SJCRH30 (cell line): ENCODE measurements at places on chromosomes 3 and 15.

DNA sequence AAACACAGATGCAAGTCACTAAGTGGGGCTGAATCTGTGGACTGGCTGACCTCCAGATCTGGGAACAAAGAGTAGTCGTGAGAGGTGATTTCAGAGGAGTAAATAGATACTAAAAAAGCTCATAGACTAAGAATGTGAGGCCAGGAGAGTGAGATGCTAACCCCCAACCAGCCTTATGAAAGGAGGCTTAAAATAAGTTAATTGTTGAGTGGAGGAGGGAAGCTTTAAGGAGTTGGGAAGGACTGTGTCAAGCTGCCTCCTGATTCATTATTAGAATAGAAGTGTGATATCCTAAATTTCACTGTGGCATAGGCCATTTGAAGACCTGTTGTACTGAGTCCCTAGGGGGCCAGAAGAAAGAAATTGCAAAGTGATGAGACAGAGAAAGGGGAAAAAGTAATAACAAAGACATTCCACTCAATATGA is 107.6 kb downstream of the RBPMS2 start:
- no peak for DNase-seq

DNA sequence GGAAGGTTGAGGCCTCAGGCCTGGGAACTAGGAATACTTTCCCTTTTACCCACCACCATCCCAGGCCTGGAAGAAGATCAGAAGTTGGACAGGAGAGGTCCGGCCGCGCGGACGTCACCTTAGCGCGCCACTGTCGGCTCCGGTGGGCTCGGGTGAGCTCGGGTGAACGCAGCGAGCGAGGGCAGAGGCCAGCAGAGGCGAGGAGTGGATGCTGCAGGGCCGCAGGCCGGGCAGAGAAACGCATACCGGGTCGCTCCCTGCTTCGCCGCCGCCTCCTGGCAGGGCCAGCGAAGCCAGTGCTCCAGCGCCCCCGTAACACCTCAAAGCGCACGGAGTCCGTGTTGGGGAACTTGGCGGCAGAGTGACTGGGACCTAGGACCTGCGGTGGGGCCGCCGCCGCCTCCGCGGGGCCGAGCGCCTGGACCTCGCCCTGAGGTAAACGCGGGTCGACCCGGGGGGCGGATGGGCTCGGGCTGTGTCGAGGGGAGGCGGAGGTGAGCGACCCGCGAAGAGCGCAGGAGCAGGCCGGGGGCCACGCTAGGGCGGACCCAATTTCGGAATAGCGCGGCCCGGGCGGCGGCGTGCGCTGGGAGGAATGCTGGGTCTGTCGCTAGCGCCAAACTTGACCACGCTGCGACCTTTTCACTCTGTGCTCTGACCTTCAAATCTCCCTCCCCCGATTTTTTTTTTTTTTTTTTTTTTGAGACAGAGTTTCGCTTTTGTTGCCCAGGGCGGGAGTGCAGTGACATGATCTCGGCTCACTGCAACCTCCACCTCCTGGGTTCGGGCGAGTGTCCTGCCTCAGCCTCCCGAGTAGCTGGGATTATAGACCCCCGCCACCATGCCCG is 1.6 kb downstream of the CYP11A1 start:
- DNase-seq, result no peak

DNA sequence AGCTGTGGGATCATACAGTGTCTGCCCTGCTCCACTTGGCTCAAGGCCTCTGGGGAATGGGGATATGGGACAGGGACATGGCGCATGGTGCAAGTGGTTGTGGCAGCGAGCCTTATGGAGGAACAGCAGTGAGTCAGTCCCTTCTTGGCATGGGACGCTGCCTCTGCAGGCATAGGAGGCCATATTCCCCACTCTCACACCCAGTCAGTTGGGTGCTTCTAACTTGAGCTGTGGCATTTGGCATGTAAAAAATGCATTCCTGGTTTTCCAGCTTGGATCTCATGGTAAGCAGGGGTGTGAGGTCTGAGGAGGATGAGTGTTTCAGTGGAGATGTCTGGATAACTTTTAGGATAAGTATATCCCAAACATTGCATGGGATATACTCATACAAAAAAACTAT is 31.6 kb upstream of the UBE2Q2 start:
- no peak for DNase-seq

DNA sequence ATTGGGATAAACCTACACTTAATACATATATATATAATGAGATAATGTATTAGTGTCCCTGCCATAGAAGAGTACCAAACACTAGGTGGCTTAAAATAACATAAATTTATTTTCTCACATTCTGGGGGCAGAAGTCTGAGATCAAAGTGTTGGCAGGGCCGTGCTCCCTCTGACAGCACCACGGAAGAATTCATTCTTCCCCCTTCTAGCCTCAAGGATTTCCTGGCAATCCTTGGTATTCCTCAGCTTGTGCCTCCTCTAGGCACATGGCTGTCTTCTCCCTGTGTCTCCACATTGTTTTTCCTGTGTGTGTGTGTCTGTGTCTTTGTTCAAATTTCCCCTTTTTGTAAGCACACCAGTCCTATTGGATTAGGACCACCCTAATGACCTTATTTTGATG is 115.2 kb upstream of the AGBL1 start:
- no peak for DNase-seq

- DNase-seq, result peak; percentile 51
Measured at GRCh38 chr3:170689893-170690660, 104.2 kb upstream of the SLC7A14 start.

- DNase-seq, result peak; percentile 51
Measured at GRCh38 chr15:74141591-74141990, 11.2 kb downstream of the ISLR2 start.

DNA sequence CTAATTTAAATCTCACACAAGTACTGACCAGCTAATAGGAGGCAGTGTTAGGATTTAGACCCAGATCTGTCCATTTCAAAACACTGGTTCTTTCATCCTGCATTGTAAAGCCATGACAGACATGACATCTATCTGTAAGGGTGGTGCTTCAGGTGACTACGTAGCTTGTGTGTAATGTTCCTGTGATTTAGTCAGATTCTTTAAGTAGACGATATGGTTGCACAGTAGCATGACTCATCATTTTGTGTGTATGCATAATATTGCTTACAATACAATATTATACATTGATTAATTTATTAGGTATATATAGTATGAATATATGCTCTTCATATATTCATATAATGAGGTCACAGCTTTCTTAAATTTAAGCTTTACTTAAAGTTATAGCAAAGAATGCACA is 628.5 kb downstream of the GRM7 start:
- DNase-seq, result no peak

GRCh38 chr3:7340795-7341194 is 479.9 kb downstream of the GRM7 start:
- no peak for DNase-seq

DNA sequence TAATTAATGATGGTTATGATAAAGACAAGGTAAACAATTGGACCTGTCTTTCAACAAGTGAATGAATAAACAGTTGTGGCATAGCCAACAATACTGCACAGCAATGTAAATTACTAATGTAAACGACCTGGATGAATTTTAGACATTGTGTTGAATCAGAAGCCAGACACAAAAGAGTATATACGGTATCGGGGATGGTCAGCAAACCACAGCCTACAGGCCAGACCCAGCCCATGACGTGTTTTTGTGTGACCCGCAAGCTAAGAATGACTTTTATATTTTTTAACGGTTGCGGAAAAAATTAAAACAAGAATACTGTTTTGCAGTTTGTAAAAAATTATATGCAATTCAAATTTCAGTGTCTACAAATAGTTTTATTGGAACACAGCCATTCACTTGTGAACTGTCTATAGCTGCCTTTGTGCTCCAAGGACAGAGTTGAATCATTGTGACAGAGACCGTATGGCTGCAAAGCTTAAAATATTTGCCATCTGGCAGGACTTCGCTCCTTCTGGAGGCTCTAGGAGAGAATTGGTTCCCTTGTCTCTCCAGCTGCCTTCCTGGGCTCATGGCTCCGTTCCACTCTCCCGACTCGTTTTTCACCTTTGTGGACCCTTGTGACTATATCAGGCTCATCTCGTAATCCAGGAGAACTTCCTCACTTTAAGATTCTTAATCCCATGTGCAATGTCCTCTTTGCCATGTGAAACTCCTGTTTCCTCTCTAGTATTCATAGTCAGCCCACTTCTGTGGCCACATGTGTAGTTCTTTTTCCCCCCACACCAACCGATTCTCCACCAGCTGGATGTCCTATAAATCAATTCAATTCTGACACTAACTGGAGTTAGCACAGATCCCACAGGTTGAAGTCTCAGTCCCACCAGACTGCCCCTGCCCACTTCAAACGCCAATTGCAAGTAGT is 72.7 kb downstream of the CMTM8 start:
- no peak for DNase-seq

- DNase-seq, result no peak
Measured at GRCh38 chr15:32643907-32644445, 2.5 kb downstream of the SCG5 start.

- DNase-seq, result peak; percentile 46
Measured at GRCh38 chr15:60793656-60794055, 314.7 kb upstream of the ICE2 start.

DNA sequence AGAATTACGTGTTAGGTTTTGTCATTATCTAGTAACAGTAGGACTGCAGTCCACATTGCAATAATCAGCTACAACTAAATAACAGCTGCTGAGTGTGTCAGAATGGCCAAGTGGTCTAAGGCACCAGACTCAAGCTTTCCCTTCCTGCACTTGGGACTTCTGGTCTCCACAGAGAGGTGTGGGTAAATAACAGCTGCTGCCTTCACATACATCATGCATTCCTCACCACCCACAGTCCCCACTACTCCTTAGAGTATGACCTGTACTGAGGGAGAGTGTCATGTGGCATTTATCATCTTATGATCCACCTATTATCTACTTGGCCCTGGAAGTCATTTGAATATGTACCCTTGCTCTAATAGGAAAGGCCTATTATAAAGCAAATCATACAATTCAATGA is 22.2 kb upstream of the ZMAT3 start:
- peak; percentile 90 for DNase-seq

GRCh38 chr3:119357190-119357589 is 63.0 kb downstream of the ARHGAP31 start:
- DNase-seq, result no peak

DNA sequence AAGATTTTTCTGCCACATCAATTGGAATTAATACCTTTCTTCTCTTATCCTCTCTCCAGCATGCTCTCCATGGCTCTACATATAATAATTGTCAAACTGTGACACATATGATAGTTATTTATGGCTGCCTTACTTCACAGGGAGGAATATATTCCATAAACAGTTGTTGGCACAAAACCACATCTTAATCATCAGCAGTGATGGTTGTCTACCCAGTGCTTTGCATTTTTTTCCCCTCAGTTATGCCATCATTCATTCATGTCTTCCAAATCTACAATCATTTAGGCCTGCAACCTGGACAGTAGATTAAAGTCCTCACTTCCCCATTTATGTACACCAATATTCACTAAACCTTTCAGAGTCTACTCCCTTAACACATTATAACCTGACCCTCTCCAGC is 107.7 kb downstream of the THRB start:
- DNase-seq, result no peak

DNA sequence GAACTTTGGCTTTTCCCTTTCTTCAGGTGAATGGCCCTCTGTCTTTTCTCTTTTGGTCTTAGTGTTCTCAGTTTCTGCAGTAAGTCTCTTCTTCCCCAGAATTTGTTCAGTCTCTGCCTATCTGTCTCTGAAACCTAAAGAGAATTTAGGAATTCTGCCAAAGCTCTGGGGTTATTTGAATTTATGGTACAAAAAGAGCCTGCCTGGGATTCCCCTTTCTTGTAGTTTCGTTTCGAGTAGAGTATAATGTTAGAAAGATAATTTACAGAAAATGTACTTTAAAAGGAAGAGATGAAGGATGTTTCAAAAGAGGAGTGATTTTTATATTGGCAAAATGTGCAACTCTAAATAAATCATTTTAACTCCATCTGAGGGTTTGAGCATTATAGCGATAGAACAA is 247.4 kb upstream of the SATB1 start:
- DNase-seq, result no peak

GRCh38 chr3:152960684-152961083 is 125.8 kb downstream of the P2RY1 start:
- DNase-seq, result no peak

DNA sequence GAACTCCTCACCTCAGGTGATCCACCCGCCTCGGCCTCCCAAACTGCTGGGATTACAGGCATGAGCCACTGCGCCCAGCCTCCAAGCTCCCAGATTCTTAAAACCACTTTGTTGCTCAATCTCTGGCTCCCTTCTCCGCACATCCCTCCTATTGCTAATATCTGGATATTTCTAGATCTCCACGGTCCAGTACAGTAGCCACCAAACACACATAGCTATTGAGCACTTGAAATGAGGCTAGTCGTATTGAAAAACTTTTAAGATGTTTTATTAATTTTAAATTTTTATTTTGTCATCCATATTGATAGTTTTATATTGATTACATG is 44.3 kb downstream of the SLC28A1 start:
- DNase-seq, result no peak

DNA sequence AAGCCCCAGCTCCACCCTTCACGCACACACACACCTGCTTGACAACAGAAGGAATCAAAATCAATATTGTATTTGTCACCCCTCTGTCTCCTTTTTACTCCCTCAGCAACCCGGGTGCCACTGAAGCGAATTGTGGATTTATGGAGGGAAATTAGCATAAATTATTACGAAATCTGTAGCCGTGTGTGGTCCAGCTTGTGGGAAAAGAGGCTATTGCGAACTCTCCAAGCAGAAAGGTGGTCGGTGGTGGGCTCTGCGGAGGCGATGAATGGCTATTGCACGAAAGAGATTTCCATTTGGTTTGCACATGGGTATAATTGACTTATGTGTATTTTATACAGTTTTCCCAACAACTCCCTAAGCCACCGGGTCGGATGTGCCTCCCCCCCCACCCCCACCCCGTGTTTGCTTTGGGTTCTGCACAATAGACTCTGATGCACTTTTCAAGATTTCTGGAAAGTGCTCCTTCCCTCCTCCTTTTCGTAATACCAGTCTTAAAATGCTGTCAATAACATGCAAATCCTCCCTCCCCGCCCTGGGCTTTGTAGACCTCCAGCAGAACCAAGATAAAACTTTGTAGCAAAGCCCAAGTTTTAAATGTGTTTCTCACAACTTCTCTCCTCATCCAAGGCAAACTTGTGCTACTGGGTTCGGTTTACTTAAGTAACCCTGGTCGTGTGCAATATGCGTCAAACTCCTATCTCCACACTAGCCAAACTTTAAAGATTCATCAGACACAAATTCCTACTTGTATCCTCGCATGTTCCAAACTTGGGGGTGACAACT is 3.1 kb upstream of the FOXB1 start:
- no peak for DNase-seq

- no peak for DNase-seq
Measured at GRCh38 chr3:194120789-194121770, 14.9 kb upstream of the HES1 start.

- no peak for DNase-seq
Measured at GRCh38 chr3:48398701-48399386, 26.8 kb downstream of the FBXW12 start.

DNA sequence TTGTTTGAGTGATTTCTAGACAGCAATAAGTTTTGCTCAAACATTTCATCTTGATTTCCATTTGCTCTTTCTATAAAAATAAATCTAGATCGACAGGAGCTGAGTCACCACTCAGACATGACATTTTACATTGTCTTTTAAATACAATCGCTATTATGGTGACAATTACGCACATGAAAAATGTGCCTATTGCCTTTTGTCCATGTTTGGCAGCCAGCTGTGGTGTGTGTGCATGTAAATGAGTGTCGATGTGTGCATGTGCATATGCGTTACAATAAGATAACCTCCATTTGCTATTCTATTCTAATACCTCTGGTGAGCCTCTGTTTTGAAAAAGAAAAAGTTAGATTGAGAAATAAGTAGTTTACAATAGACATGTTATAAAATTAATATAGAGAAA is 89.7 kb upstream of the GRM7 start:
- no peak for DNase-seq
